ENCODE measurements at places on chromosomes 3 and 15. TPM values are rescaled to one million over a fixed set of nuclear protein-coding genes. Genes with fewer than 3 reads are reported as not detected.

DNA sequence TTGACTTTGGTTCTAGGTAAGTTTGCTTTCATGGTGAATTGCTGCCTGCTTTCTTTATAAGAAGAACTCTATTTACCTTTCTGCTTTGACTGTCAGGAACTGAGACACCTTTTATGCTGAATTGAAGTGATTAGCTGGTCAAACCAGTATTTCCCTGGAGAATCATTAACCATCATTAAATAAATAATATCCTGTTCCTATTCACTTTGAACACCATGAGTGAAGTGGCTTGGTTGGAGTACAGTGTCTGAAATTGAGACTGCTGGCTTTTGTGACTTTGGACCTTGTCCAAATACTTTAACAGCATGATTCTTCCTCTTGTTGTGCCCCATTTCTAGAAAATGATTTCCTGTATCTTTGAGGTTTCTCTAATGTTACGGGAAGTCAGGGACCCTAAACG is 5.6 kb upstream of the TMEM62 start:
- no peaks in the 10 kb centered on the region for H3K36me3 ChIP-seq
- no peak for DNase-seq
- peaks cover 1% of the 10 kb centered on the region for H3K4me1 ChIP-seq
- no peak overlapping the region for H3K27ac ChIP-seq
- no peak overlapping the region for H3K4me3 ChIP-seq

DNA sequence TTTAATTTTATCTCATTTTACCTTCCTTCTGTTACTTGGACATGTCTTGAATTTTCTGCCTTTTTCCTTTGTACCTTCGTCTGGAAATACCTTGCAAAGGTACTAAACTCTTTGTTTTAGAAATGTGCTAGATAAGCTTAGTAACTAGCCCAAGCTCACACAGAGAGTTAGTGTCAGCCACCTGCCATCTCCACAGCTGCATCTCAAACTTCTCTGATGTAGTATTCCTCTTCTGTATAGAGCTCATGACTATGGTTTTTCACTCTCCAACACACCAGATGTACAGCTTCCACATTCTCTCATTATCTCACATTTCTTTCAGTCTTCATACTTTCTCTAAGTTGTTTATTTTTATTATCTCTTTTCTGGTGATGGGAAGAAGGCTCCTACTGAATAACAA is 516.6 kb upstream of the ROBO2 start:
- H3K4me3 ChIP-seq = no peak overlapping the region
- H3K4me1 ChIP-seq = no peaks in the 10 kb centered on the region
- H3K27ac ChIP-seq = no peak overlapping the region
- no peaks in the 10 kb centered on the region for H3K27me3 ChIP-seq

- peaks cover 31% of the 10 kb centered on the region for H3K4me1 ChIP-seq
- H3K27ac ChIP-seq = no peak overlapping the region
- H3K27me3 ChIP-seq = no peaks in the 10 kb centered on the region
- DNase-seq = peak; percentile 65
- no peaks in the 10 kb centered on the region for H3K36me3 ChIP-seq
Observed at GRCh38 chr3:134682196-134682880, 31.5 kb upstream of the KY start.

DNA sequence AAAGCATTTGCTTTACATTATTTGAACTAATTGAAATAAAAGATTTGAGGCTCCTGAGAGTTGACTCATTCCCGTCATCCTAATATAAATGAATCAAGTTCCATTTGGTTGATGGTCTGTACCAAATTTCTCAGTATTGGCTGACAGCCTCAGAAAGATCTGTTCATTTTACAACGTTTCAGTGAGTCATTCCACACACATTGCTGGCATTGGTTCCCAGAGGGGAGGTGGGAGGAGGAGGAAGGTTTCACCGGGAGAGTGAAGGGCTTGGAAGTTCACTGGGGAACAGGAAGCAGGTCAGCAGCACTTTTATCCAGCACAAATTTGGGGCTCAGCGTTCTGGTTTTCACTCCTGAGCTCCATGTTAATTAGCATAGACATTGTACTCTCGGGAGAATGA is 176.7 kb upstream of the CADPS start:
- DNase-seq = peak; percentile 81
- no peaks in the 10 kb centered on the region for H3K36me3 ChIP-seq
- no peaks in the 10 kb centered on the region for H3K27me3 ChIP-seq
- peak overlapping the region; percentile 42 for H3K27ac ChIP-seq
- H3K4me1 ChIP-seq = peaks cover 44% of the 10 kb centered on the region

The LNP1 gene
- 2.9 TPM for total RNA-seq

- DNase-seq = no peak
- H3K27me3 ChIP-seq = no peaks in the 10 kb centered on the region
- peaks cover 16% of the 10 kb centered on the region for H3K4me1 ChIP-seq
- no peak overlapping the region for H3K27ac ChIP-seq
- no peak overlapping the region for H3K4me3 ChIP-seq
- no peaks in the 10 kb centered on the region for H3K36me3 ChIP-seq
Observed at GRCh38 chr15:31376511-31376910, 49.9 kb downstream of the KLF13 start.

DNA sequence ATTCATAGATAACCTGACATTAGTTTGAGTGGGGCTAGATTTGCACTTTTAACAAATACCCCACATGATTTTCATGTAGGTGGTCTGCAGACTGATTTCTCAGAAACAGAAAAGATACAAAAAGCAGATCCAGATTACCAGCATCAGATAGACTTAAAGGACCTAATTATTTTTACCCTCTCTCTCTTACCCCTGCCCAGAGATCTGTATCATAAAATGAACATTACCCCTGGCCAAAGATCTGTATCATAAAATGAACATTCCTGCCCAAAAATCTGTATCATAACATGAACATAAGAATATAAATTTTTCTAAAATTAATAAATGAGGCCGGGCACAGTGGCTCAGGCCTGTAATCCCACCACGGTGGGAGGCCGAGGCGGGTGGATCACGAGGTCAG is 14.6 kb upstream of the TRPC1 start:
- H3K27ac ChIP-seq = no peak overlapping the region
- no peaks in the 10 kb centered on the region for H3K27me3 ChIP-seq
- no peaks in the 10 kb centered on the region for H3K36me3 ChIP-seq
- H3K4me3 ChIP-seq = no peak overlapping the region

The CERS3 gene
- not detected for total RNA-seq

The CPEB1 gene
- total RNA-seq = 15.9 TPM

The LDHAL6B gene
- not detected for total RNA-seq

DNA sequence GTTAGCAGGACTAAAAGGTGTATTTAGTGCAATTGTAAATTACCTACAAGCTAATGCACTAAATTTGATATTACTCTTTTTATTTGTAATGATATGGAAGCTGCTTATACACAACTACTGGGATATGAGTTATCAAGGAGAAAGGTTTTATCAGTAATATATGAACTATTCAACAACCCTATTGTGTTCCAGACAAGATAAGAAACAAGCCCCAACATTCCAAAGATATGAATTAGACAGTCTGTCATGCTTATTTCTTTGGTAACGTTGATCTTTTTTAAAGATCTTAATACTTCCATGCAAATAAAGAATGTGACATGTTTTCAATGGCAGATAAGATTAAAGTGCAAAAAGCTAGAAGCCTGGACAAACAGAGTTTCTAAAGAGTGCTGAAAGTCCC is 314.0 kb upstream of the THBS1 start:
- H3K4me1 ChIP-seq = peaks cover 49% of the 10 kb centered on the region
- no peaks in the 10 kb centered on the region for H3K36me3 ChIP-seq
- peak overlapping the region; percentile 7 for H3K27ac ChIP-seq
- no peaks in the 10 kb centered on the region for H3K27me3 ChIP-seq
- no peak overlapping the region for H3K4me3 ChIP-seq

The SCN11A gene
- not detected for total RNA-seq

- H3K27me3 ChIP-seq = no peaks in the 10 kb centered on the region
- no peak overlapping the region for H3K27ac ChIP-seq
- H3K36me3 ChIP-seq = no peaks in the 10 kb centered on the region
- no peak overlapping the region for H3K4me3 ChIP-seq
- H3K4me1 ChIP-seq = no peaks in the 10 kb centered on the region
- no peak for DNase-seq
Observed at GRCh38 chr15:61839546-61839945, 220.7 kb downstream of the VPS13C start.

The ZNF385D gene
- 0.97 TPM for total RNA-seq

The NOP10 gene
- total RNA-seq = 255 TPM

DNA sequence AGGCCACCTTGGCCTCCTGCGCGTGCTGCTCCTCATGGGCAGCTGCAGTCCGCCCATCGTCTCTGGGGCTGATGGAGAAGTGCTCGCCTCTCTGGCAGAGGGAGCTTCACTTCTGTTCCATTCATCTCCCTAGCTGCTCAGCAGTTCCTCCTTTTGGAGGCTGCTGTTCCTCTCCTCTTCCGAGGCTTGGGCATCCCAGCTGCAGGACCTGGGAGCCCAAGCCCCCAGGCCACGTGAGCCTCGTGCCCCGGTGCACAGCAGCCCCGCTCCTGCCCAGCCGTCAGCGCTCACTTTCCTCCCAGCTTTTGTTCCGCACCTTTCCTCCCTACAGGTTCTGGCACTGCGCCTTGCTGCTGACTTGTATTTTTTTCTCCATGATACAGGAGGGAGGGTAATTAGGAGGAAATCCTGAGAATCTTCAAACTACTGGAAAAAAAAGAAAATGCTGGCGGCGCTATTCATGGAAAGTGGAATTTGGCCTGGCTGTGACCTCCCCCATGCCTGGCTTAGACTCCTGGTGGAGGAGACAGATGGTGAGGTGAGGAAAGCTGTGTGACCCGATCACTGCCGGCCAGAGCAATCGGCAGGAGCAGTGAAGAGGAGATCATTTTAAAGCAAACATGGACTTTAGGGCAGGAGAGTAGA is 210.1 kb downstream of the CHST2 start:
- no peak overlapping the region for H3K27ac ChIP-seq
- H3K4me1 ChIP-seq = no peaks in the 10 kb centered on the region
- H3K36me3 ChIP-seq = no peaks in the 10 kb centered on the region
- no peak for DNase-seq

- H3K4me3 ChIP-seq = no peak overlapping the region
- H3K36me3 ChIP-seq = no peaks in the 10 kb centered on the region
- H3K27ac ChIP-seq = no peak overlapping the region
- no peak for DNase-seq
- no peaks in the 10 kb centered on the region for H3K4me1 ChIP-seq
Observed at GRCh38 chr3:135878501-135878900, 87.0 kb upstream of the PPP2R3A start.

The MITF gene
- 0.38 TPM for total RNA-seq

GRCh38 chr3:6785726-6786125 is 75.2 kb upstream of the GRM7 start:
- H3K4me3 ChIP-seq = no peak overlapping the region
- no peaks in the 10 kb centered on the region for H3K27me3 ChIP-seq
- no peaks in the 10 kb centered on the region for H3K4me1 ChIP-seq
- DNase-seq = no peak
- H3K36me3 ChIP-seq = no peaks in the 10 kb centered on the region

DNA sequence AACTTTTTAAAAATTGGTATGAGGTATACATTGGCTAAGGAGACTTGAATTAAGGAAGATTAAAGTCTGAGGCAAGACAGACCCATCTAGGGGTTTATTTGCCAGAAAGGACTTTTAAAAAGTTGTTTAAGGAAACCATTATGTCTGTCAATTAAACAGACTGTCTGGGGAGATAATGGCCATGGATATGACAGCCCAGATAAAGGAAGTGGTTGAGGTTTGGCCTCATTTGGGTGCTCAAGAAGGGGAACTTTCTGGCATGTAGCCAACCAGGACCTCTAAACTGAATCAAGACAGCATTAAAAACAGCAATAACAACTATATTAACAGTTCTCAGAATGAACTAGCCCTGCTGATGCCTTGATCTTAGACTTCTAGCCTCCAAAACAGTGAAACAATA is 9.9 kb upstream of the CD200R1L start:
- no peaks in the 10 kb centered on the region for H3K27me3 ChIP-seq
- no peak overlapping the region for H3K27ac ChIP-seq
- H3K36me3 ChIP-seq = no peaks in the 10 kb centered on the region
- no peak overlapping the region for H3K4me3 ChIP-seq
- DNase-seq = no peak

The SUCNR1 gene
- under 0.01 TPM for total RNA-seq

The FOXB1 gene
- total RNA-seq = not detected

- no peaks in the 10 kb centered on the region for H3K27me3 ChIP-seq
- peak; percentile 67 for DNase-seq
- H3K36me3 ChIP-seq = 0 out of 2 replicates have a peak, but pooled peaks cover 4% of the 10 kb centered on the region
- no peak overlapping the region for H3K27ac ChIP-seq
- H3K4me1 ChIP-seq = no peaks in the 10 kb centered on the region
- no peak overlapping the region for H3K4me3 ChIP-seq
Observed at GRCh38 chr15:100651253-100651652, 48.9 kb downstream of the ASB7 start.
